ENCODE measurements at places on chromosomes 3 and 15.

GRCh38 chr3:150469931-150470740, 62.0 kb downstream of the TSC22D2 start:
- no peak for DNase-seq

DNA sequence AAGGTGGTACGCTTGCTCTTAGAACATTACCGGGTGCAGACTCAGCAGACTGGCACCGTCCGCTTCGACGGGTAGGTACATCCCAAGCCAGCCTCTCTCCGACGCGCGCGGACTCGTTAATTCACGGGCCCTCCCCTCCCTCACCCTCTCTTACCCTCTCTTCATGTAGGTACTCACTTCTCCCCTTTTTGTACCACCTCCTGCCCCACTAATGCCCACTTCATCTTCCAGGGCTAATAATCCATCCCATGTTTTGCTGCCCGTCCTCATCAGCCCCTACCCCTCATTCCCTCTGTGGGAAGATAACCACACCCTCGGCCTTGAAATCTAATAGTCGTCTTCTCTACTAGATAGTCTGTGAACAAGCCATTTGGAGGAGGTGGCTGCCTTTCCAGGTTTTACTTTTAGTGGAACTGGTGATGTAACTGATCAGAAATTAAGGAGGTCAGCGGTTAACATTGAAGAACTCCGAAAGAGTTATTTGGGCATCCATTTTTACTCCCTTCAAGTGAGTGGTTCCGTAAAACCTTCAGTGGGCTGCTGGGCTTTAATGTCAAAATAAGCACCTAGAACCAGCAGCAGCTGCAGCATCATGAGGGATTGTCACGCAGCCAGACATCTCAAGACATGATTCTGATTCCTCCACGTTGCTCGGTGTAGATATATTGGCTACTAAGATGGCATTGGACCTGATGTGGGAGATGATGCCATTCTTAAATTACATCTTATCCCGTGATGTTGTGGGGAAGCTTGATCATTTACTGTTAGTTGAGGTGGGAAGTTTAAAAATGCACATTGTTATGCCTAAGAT, 1.3 kb downstream of the FEM1B start:
- DNase-seq = no peak

DNA sequence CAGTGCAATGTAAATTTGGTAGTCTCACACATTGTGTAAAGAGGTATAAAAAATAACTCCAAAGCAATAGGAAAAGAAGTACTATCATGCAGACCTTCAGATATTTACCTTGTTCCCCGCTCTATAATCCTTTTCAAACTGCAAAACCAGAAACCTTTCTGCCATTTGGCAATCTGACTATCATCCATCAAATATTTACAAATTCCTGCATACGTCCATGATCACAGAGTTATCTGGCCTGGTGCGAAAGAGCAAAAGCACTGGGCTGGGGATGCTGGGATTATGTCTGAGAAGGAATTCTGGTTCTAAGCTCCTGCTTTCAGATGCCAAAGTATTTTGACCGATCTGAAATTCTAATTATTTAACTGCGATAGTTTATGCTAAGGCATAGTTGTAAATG, 143.1 kb downstream of the RORA start:
- DNase-seq = no peak

DNA sequence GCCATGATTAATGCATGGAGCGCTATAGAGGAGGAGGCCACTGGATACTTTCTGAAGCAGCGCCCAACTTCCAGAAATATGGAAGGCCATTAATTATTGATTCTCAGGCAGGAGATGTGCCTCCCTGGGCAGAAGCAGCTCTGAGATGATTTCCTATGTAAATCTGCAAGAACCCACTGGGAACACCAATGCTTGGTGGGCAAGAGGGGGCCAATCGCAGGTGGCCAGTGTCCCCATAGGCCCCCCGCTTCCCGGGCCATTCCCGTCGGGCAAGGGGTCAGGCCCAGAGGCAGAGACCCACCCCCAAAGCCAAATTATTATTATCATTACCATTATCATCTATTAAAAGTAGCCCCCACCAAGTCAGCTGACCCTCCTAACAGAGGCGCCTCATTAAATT, 288.0 kb upstream of the TLE3 start:
- DNase-seq = no peak

DNA sequence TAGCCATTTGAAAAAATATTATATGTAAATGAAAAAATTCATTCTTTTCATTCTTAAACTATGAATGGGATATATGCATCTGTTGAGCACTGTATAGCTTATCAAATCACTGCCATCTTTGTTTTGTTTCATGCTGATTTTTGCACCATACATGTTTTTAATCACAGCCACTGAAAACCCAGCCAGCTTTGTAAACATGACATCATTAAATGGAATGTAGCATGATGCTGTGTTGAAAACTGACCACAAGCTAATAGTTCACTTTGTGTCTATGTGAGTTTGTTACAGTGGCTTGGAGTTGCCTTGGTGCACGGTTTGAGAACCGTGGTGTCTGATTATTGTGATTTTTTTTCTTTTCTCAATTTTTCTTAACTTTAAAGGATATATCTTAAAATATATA, 75.7 kb downstream of the GMPS start:
- DNase-seq = no peak

DNA sequence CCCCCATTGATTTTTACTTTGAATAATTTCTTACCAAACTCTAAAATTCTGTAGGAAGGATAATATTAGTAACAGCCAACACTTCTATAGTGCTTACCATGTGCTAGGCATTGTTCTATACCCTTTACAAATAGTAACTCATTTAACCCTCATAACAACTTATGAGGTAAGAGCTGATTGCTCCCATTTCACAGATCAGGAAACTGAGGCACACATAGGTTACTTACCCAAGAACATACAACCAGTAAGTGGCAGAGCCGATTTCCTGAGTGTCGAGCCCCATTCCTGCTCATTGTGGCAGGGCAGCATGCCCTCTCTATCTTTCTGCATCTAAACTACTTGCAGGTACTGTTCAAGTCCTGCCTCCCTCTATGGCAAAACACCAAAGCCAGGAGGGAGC, 9.0 kb downstream of the CCDC32 start:
- no peak for DNase-seq

GRCh38 chr3:156497326-156497725, 57.6 kb downstream of the SSR3 start:
- DNase-seq = no peak

- no peak for DNase-seq
These were observed 227.6 kb upstream of the POU1F1 start for GRCh38 chr3:87503900-87504498.

DNA sequence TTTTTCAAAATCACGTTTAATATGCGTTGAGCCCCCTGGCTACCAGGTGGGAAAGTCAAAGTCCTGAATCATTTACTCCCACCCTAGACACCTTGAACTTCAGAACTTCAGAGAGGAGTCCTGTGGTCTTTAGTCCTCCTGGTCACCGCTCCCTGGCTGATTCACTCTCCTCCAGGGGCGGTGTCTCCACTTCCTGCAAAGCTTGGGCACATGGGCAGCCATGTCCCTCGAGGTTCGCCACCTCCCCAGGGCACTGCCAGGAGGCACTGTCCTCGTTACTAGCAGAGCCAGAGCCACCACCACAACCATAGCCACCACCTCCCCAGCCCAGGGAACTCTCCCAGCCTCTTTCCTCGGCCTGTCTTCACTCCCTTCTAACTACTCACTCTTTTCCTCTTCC, 31.0 kb downstream of the LOXL1 start:
- DNase-seq = no peak

DNA sequence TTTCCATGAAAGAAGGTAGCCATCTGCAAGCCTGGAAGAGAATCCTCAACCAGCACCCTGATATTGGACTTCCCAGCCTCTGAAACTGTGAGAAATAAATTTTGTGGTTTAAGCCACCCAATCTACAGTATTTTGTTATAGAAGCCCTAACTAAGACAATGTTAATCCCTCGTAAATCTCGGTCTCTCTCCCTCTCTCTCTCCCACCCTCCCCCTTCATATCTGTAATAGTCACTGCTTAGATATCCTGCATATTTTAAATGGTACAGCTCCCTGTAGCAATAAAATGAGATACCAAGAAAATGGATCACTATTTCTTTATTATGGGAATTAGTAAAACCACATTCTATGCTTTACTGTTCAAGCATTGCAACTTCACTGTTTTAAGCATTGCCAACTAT, 21.0 kb upstream of the FAM174B start:
- DNase-seq = no peak

GRCh38 chr15:48178648-48178931, 495 bp upstream of the MYEF2 start:
- DNase-seq = no peak

GRCh38 chr3:182683453-182683852, 109.9 kb upstream of the ATP11B start:
- no peak for DNase-seq

- DNase-seq = no peak
These were observed 170.9 kb downstream of the EPHB1 start for GRCh38 chr3:134965865-134966481.

GRCh38 chr15:58650102-58650501, 99.4 kb downstream of the ADAM10 start:
- DNase-seq = no peak

GRCh38 chr3:44186111-44186672, 55.5 kb upstream of the TOPAZ1 start:
- no peak for DNase-seq

DNA sequence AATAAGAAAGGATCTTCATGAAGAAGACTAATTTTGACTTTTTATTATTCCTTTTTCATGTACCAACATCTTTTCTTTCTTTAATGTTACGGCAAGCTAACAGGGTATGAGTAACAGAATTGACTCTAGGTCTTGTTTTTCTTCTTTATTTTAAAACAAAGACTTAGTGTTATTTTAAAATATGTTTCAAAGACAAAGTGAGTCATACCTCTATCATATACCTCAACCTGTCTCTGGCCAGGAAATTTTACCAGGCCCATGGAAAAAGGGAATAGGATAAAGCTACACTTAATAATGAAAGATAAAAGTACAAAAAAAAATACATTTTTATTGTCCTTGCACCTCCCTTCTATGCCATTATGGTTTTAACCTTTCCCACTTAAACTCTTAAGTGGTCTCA, 57.4 kb downstream of the ZNF148 start:
- no peak for DNase-seq

- no peak for DNase-seq
These were observed at the start of gene ROBO1 for GRCh38 chr3:79767905-79768267. ROBO1 (minus strand) TSS chr3:79767998.

DNA sequence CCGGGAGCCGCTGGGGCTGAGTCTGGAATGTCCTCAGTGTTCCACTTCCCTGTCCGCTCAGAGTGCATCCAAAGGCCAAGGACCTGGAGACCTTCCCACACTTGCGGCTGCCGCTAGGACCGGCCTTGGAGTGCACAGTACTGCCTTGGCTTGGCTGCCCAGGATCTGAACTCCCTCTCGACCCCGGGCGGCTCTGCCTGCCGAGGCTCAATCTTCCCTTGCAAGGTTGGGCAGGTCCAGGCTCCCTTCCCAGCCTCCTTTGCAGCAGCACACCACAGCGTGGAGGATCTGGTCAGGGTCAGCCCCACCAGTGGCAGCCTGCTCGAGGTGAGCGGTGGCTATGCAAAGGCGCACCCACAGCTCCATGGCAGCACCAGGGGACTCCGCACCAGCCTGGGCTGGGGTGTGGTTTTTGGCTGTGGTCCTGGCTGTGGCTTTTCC, 69.2 kb downstream of the PLXNA1 start:
- DNase-seq = no peak

GRCh38 chr3:52299879-52300611, 12.4 kb downstream of the GLYCTK start:
- DNase-seq = no peak

DNA sequence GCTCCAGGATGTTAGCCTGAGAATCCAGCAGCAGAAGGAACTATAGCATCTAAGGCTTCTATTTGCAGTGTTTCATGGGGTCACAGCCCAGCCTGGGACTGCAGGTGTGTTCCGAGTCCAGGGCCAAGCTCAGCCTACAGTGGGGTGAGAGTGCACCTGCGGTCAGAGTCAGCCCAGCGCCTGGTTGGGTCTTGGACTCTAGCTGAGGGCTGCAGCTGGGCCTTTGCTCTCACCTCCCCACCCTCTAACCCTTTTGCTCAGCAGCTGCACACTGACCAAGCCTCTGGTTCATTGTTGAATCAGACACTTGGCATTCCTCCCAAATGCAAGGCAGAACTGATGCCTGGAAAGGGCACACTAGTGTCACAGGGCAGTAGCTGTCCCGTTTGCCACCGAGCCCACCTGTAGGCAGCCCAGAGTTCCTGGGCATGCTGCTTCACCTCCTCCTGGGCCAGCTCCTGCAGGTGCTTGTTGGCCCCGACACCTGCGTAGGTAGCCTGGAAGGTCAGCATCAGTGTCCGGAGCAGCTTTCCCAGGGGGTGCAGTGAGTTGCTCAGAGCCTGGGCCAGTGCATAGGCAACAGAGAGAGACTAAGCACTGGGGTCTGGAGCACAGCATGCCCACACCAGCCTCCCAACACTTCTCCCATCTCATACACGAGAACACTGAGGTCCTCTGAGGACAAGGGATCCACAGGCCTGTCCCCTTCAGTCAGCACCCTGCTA, 17.5 kb downstream of the ALS2CL start:
- no peak for DNase-seq

DNA sequence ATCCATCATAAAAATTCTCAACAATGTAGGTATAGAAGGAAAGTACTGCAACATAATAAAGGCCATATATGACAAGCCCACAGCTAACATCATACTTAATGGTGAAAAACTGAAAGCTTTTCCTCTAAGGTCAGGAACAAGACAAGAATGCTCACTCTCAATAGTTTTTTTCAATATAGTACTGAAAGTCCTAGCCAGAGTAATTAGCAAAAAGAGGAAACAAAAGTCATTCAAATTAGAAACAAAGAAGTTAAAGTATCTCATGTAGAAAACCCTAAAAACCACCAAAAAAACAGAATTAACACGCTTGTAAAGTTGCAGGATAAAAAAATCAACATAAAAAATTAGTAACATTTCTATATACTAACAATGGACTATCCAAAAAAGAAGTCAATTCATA, 61.8 kb downstream of the MYH15 start:
- no peak for DNase-seq

Data from effector memory CD4-positive, alpha-beta T cell (primary cell).